Stimulated activated CD4-positive, alpha-beta T cell treated with anti-CD3 and anti-CD28 coated beads, Interleukin-1b, Interleukin-23, amount 100 ng/mL, for 24 hours (primary cell): ENCODE measurements at places on chromosomes 16 and 17.
A peak's percentile ranks its signal among the peaks of the same experiment; 100 is the strongest.

DNA sequence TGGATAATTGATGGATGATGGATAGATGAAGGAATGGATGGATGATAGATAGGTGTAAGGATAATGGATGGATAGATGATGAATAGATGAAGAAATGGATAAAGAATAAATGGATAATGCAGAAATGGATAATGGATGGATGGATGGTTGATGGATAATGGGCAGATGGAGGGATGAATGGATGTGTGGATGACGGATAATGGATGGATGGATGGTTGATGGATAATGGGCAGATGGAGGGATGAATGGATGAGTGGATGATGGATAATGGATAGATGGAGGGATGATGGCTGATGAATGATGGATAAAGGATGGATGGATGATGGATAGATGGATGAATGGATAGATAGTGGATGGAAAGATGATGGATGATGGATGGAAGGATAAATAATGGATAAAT, 239.2 kb downstream of the KATNIP start:
- DNase-seq, result no peak

- no peak for DNase-seq
Observed at GRCh38 chr17:8062807-8063483, 24.1 kb downstream of the ALOX15B start.

DNA sequence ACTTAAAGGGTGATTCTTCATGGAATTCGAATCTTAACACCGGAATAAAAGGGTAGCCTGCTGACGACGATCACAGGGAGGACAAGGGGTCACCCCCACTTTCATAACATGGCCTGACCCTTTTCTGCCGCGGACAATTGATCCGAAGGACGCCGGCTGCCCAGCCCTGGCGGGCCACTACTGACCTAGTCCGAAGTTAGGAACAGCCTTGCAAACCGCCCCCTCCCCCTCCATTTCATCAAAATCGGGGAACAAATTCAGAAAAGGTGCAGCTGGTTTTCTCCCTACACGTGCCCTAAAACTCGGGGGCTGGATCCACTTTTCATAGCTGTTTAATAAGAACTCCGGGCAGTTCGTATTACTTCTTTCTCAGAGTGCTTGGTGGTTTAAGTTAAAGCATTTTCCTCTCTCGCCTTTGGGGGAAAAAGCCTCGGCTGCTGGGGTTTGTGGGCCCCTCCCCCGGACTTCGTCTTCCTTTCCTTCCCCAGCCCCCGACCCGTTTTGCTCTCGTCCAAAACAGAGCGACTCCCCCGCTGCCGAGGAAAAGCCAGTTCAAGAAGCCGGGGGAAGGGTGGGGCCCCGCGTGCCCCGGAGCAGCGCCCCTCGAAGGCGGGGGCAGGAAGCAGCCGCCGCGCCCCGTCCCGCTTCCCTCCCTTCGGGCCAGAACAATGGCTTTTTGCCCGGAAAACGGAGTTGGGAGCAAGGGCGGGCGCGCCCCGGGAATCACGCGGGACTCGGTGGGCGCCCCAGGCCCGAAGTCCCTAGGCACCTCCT, 641 bp upstream of the CBX2 start:
- no peak for DNase-seq

- DNase-seq, result no peak
Observed at GRCh38 chr17:39095309-39095686, 56.1 kb downstream of the PLXDC1 start.

DNA sequence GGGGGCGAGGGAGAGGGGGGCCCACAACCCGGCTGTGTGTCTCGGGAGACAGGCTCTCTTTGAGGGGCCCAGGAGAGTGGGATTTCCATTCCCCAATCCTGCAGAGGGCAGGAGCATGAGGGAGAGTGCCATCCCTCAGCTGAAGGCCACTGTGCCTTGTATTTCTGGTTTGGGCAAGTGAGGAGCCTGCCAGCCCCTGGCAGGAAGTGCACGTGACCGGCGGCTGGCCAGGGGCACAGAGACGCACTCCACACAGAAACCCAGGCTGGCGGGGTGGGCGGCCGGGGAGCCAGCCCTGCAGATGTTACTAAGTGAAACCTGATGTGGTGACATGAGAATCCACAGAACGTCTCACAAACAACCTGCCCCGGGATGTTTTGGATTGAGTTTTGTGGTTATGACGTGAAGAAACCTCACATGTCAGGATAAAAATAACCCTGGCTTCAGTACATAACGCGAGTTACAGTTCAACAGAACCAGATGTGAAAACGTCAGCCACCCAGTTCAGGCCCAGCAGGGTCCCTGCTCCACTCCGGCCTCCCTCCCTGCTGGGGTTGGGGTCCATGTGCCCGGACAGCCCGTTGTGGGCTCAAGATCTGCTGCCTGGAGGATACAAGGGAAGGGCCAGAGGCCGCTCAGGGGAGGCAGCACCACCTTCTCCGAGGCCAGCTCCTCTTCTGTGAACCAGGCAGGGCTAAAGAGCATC, 51.7 kb upstream of the MTSS2 start:
- peak; percentile 66 for DNase-seq

GRCh38 chr16:35687071-35687470, 2227.7 kb downstream of the TP53TG3F start:
- no peak for DNase-seq

DNA sequence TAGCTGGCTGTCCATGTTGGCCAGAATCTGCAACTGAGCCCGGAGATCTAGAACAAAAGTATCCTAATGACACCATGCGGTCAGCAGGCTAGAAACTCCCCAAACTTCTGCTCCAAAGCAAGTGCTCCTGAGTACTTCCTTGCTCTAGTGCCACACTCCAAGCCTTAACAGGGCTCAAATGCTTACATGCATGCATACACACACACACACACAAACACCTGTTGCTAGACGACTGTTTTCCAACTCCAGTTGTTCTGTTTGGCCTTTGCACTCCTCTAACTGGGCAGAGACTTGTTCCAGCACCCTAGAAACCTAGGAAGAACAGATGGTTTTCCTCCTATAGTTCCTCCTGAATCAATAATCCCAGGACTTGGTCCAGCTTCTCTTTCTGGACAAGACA, 7.7 kb upstream of the ALDOC start:
- no peak for DNase-seq

DNA sequence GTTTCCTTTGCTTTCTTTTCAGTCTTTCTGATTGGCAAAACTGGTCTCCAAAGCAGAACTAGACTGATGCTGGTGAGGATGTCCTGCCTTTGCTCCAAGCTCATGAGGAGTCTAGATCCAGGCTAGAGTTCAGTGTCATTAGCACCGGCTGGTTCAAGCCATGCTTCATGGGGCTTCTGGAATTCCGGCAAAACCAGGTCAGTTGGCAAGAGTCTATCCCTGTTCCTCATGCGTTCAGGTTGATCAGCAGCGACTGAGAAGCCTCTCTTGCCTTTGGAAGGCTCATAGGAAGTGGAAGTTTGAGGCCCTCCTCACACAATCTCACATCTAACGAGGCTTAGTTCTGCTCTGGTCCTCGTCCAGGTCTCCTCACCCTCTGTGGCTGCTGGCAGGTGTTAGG, 194.3 kb downstream of the HS3ST3A1 start:
- DNase-seq, result no peak

- no peak for DNase-seq
Observed at GRCh38 chr17:45425125-45425983, 7.3 kb downstream of the ARHGAP27 start.

GRCh38 chr17:20998571-20999043, 44.2 kb downstream of the USP22 start:
- no peak for DNase-seq

GRCh38 chr17:75142236-75142971, 10.9 kb upstream of the NT5C start:
- no peak for DNase-seq

DNA sequence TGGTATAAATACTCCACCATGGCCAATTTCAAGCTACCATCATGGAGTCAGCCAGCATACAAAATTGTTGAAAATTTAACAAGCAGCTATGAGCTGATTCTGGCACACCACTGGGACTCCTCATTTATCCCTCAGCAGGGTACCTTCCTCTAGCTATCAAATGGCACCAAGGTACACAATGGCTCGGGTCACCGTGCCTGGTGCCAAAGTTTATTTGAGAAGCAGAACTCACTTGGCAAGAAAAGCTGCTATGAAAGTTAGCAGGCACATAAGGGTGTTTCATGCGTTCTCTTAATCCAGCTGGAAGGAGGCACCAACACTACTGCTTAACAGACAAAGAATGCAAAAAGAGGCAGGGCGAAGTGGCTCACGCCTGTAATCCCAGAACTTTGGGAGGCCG, 51.6 kb downstream of the IKZF3 start:
- DNase-seq, result no peak

- DNase-seq, result no peak
Observed at GRCh38 chr16:17970816-17971331, 365.7 kb downstream of the NPIPA8 start.

DNA sequence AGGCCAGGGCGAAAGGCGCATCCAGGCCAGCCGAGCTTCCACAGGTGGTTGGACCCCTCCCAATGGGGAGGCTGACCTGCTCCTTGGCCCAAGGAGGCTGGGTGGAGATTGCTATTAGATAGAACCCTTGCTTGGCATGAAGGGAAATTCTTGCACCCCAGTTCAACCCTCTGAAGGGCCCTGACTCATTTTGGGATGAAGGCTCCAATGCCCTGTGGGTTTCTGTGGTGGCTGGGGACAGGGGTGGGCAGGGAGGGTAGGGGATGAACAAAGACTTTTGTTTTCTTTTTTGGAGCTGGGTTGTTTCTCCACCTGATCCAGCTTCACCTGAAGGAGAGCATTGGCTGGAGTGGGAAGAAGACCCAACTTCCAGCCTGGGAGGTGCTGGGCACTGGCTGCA, 16.7 kb upstream of the TBX21 start:
- no peak for DNase-seq

DNA sequence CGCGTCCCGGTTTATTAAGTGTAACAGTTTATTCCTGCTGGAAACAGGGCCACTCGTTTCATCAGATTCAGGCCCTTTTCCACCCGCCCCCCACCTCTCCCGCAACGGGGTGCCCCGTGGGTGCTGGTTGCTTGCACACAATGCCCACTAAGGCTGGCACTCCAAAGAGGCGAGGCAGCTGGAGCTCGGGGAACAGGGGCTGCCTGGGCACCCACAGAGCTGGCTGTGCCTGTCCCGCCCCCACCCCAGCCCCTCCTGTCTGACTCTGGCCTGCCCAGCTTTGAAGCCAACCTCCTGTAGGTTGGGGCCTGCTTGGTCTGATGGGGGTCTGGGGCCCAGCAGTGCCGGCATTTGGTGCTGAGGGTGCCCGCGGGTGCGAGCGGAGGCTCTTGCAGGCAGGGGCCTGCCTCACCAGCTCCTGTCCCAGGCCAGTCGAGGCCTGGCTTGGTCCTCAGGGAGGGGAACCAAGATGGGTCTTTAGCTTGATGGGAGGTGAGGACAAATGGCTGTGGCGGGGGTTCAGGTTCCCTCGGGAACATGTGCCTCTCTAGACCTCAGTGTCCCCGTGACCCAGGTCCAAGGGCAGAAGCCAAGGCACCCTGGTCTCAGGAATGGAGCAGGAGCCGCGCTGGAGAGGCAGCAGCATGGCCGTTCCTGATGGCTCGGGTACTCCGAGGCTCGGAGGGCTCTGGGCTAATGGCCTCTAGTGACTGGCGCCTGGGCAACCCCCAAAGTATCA, 20.1 kb downstream of the MYBBP1A start:
- DNase-seq, result no peak

- DNase-seq, result no peak
Observed at GRCh38 chr17:19537111-19537510, 3.5 kb downstream of the SLC47A1 start.

DNA sequence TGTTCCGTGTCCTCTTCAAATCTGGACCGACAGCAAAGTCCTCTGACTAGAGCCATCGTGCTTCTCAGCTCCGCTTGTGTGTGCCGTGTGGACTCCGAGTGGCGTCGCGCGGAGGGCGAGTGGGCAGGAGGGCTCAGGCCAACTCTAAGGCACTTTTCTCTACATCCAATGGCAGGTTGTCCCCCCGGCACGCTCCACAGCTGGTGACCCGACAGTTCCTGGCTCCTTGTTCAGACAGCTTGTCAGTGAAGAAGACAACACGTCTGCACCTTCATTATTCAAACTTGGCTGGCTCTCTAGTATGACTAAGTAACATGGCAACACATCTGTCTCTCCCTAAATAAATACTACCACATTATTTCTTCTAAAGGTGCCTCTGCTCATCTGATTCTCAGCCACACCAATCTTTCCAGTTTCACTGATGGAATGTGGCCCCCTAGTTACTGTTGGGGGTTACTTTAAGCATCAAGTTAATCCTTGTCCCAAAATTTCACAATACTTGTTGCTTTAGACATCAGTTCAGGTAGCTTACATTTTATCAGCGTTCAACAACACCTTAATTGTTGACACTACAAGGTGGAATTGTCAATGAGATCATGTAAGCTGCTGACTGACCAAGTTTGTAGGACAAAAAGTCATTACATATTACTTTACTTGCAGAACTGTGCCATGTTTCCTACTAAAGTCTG, 15.4 kb downstream of the COG1 start:
- DNase-seq, result no peak

- DNase-seq, result no peak
Observed at GRCh38 chr16:66846266-66846665, 2.1 kb downstream of the CA7 start.

GRCh38 chr16:52033992-52034391, 513.0 kb downstream of the TOX3 start:
- no peak for DNase-seq

DNA sequence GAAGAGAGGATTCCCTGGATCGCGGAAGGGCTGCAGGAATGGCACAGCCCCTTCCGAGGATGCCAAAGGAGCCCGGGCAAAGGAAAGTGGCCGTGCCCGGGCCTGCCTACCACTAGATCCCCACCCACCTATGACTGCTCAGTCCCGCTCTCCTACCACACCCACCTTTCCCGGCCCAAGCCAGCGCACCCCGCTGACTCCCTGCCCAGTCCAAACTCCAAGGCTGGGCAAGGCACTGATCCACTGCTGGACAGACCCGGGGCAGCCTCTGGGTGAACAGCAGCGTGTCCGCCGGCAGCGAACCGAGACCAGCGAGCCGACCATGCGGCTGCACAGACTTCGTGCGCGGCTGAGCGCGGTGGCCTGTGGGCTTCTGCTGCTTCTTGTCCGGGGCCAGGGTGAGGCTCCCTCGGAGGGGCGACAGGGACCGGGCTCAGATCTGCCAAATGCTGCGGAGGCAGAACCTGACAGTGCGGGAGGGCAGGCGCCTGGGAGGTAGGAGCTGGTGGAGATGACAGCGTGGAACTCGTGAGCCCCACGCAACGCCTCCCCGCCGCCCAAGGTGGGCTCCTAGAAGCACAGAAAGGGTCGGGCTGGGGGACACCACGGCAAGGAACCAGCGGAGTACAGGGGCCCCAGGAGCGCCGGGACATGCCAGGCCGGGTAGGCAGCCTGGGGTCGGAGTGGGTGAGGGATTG, at the start of gene CES2:
CES2 (plus strand) TSS at position 203 of the 698 bp plus-strand sequence; CDS start at position 323, 120 bp downstream.
- DNase-seq, result no peak

- DNase-seq, result no peak
Observed at GRCh38 chr16:22763437-22764080, 50.4 kb upstream of the HS3ST2 start.

DNA sequence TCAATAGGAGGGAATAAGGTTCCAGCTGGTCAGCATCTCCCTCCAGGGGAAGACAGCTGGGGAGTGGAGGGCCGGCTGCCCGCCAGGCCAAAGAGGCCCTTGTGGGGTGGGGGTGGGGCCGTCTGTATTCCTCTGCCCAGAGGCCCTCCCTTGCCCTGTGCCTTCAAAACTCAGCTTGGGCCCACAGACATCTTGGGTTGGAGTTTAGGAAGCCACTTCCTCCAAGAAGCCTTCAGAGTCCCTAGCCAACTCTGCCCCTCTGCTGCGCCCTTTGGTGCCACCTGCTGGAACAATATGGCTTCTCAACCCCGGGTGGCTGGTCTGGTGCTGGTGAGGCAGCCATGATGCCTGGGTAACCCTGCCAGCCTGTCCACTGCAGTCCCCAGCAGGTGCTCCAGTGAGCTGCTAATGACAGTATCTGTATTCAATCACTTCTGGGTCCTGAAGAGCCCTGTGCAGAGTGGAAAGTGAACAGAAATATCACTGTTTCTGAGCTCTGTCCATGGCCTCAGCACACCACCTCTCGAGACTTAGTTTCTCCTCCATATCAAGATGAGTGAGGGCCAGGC, 16.7 kb downstream of the HSD11B2 start:
- DNase-seq, result peak; percentile 58
